ENCODE measurements at places on chromosomes 13 and 19. TPM values are rescaled to one million over a fixed set of nuclear protein-coding genes. Genes with fewer than 3 reads are reported as not detected.

The FBXO27 gene
- 7.0 TPM for polyA plus RNA-seq

The FCGBP gene
- polyA plus RNA-seq = 9.2 TPM

The ZFP30 gene
- 23.4 TPM for polyA plus RNA-seq

The ATP8A2 gene
- polyA plus RNA-seq = 7.2 TPM

The IRS2 gene
- 9.7 TPM for polyA plus RNA-seq

GRCh38 chr13:23434491-23434890 lies 989 bp upstream of the SACS start:
- DNase-seq = no peak

- no peak for DNase-seq
These were observed 3.8 kb downstream of the ELOF1 start for GRCh38 chr19:11555246-11555645.

- DNase-seq = no peak
These were observed 42.5 kb downstream of the SPRYD7 start for GRCh38 chr13:49893591-49893990.

DNA sequence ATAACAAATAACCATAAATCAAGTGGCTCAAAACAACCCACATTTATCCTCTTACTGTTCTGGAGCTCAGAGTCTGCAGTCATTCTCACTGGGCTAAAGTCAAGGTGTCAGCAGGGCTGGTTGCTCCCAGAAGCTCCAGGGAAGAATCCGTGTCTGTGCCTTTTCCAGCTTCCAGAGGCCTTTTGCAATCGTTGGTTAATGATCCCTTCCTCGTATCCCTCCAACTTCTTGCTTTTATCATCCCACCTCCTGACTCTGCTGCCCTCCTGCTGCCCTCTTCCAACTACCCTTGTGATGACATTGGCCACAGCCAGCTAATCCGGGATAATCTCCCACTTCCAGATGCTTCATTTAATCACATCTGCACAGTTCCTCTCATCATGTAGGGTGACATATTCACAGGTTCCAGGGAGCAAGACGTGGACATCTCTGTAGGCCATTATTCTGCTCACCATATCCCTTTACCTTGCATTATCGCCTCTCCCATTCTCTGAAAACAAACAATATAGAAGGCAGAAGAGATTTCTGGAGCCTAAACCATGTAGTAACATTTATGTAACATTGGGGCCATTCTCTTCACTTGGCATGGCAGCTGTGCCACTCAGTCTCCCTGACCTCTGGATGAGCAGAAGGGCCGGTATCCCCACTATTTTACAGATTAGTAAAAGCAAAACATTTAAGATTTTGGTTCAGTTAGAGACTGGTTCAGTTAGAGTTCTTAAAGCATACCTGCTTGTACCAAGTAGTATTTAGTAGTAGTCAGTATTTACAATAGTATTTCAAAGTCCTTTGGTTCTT lies 53.5 kb downstream of the RFC3 start:
- no peak for DNase-seq

GRCh38 chr13:45747071-45747470 lies 45.0 kb downstream of the CBY2 start:
- DNase-seq = no peak

DNA sequence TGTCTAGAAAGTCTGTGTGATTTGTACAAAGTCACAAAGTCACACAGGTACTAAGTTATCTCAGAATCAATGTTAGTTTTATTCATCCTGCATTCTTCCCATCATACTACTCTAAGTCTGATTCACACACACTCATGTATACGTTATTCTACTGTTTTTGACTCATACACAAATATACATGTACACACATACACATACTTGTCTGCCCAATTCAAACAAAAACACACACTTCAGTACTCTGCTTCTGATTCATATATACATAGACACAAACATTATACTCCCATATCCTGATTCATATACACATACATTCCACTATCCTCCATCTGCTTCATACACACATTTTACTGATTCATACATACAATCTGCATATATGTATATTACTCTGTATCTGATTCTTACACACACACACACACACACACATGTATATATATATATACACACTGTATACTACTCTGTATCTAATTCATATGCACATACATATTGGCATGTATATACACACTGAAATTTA lies 69.3 kb downstream of the KLF12 start:
- DNase-seq = no peak

DNA sequence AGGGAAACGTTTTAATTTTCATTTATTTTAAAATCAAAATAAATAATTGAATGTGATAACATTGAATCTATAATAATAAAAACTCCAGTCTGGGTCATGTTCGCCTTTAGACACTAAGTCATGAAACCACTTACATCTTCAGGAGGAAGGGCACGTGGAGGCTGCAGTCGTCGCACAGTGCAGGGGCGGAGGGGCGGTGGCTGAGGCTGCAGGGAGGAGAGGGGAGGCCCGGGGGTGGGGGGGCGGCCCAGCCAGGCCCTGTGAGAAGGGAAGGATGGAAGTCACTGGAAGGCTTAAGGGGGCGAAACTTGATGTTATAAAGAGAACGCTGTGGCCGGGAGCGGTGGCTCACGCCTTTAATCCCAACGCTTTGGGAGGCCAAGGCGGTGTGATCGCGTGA lies 14.9 kb upstream of the LATS2 start:
- DNase-seq = no peak

DNA sequence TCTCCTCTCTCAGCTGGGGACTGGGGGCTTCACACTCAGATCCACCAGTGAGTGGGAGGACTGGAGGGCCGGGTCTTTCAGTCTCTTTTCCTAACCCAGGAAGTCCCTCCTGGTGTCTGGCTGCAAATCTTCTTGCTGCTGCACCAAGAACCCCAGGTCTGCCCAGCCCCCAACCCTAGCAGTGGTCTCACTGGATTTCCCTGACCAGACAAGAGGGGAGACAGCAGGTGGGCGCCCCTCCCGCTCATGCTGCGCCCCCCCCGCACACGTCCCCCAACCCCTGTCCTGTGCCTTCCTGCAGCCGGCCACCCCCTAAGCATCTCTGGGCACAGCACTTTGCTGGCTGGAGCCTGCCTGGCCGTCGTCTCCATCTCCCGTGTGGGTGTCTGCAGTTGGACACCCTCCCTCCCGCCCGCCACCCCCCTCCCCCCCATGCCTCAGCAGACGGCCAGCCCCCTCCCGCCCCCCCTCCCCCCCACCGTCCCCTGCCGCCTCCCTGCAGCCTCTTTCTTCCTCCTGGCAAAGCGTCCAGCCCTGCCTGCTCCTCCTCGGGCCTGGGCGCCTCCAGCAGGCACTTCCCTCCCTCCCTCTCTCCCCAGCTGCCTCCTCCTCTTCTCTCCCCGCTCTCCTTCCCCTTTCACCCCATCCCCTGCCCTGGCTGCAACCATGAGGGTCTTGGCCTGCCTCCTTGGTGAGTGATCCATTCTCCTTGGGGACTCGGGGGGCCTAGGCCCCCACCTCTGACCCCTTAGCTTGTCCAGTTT lies at the start of gene SSC5D:
TSS of gene SSC5D (plus strand) at position 513 of the 764 bp plus-strand sequence. CDS start at position 667, 154 bp downstream.
- no peak for DNase-seq

DNA sequence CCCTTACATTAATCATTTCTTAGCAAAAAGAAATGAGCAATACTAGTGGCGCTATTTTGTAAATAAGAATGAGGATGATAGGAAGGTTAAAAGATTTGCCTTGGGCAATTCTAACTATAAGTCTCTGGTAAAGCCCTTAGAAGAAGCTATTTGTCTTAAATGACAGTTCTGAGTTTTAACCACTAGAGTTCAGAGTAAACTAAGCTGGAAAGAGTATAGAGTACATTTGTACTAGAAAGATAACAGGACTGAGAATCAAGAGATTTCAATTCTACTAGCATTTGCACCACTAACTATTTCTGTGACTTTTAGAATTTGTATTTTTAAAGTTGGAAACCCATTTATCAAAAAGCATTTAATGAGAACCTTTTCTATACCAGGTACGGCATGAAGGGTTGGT lies 750.3 kb downstream of the OLFM4 start:
- DNase-seq = no peak

DNA sequence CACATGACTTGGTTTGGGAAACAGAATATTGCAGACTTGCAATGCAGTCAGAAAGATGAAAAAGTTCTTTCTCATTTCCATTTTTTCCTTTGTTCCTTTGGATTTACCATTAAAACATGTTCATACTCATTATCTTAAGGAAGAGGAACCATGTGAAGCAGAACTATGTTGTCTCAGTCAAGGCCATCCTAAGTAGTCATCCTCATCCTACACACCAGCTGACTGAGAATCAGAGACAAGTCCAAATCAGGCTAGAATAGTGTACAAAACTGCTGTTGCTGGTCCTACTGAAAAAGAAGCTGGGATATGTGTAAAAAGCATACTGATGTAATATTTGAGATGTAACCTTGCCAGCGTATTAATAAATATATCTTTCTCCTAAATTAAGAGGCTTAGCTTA lies 433.4 kb downstream of the SLITRK5 start:
- no peak for DNase-seq

GRCh38 chr19:5698635-5699422 lies 8.7 kb downstream of the RPL36 start:
- DNase-seq = no peak

GRCh38 chr13:26061947-26062346 lies 10.1 kb upstream of the SHISA2 start:
- no peak for DNase-seq

DNA sequence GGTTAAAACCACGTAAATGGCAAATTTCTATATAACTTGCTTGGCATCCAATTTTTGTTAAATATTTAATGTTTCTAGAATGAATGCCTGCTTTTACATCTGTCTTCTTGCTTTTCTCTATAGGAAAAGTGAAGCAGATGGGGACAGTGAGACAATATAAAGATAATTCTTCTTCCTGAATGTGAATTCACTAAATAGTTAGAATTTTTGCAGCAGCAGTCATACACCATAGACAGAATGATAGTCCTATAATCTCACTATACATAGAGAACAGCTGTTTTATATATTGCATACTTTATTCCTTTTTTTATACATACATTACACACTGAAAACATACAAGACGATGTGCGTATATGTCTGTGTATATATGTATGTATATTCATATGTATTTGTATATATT lies 1127.3 kb downstream of the PCDH9 start:
- no peak for DNase-seq

- DNase-seq = peak; percentile 56
These were observed 34.0 kb downstream of the KLF5 start for GRCh38 chr13:73092829-73093228.

All from right renal cortex interstitium (tissue), 3 donors.